ENCODE measurements at places on chromosomes 16 and 17.

DNA sequence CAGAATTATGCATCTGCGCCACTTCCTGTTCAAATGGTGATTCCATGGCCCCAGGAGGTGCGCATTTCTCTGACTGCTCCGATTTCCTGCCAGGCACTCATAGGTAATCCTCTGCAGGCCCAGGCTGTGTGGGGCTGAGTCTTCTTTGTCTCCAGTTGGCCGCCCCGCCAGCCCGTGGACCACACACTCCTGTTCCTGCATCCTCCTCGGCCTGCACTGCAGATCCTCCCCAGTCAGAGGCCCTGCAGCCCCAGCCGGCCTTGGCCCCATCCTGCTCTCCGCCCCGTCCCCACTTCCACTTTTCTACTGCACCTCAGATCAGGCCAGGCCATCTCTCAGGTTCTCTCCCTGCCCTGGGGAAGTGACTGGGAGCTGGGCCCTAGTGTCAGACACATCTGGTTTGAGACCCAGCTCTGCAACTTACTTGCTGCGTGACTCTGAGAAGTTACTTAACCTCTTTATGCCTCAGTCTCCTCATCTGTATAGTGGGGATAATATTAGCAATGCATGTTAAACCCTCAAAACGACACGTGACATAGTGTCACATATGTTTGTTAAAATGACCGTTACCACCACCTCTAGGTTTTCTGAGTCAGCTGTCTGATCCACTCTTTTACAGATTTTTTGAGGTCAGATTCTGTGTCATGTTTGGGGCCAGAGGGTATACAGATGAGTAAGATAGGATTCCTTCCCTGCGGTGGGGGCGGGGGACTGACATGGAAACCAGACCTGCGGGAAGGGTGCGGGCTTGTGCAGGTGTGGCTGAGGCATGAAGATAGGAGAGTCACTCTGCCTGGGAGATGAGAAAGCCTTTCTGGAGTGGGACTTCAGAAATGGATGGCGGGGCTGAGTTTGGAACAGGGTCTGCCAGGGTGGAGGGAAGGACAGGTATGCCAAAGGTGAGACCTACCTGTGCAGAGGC is 12.8 kb downstream of the RAB11FIP4 start:
- DNase-seq: no peak

DNA sequence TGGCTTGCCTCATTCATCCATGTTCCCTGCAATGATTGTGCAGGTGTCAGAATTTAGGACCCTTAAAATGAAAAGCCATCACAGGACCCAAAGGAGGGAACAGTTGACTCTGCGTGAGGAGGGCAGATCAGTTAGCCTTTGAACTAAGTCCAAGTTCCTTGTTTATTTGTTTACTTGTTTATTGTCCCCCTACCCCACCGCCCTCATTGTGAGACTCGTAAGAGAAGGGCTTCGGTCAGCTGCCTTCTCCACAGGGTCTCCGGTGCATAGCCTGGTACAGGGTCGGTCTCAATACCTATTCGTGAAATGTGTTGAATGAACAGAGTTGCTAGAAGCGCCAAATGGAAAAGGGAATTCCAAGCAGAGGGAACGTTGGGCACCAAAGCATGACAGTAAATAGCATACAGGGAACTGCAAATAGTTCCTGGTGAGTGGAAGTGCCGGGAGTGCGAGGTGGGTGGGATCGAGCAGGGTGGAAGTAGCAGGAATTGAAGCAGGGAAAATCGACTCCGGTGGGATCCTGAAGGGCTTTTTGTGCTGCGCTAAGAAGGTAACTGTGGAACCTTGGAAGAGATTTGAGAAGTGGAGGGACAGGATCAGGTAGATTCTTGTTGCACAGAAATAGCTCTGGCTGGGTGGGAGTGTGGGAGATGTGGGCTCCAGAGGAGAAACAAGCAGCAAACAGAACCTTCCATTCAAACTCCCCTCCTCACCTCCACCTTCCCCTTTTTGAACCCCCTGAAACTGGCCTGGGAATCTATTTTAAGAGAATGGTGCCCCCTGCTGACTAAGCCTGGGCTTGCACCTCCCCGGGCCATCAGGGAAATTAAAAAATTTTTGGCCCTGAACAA is 12.7 kb downstream of the SLC35B1 start:
- DNase-seq: no peak

- DNase-seq: no peak
Measured at GRCh38 chr16:26736084-26736483, 330.6 kb upstream of the C16orf82 start.

GRCh38 chr16:78125112-78125844 is 25.8 kb downstream of the WWOX start:
- DNase-seq: no peak

- no peak for DNase-seq
Measured at GRCh38 chr16:46743232-46743719, 4.9 kb downstream of the MYLK3 start.

All from hippocampal formation (tissue), 2 donors.